ENCODE measurements at places on chromosomes 16 and 17.

GRCh38 chr17:70314506-70314905, 145.2 kb downstream of the KCNJ2 start:
- DNase-seq: no peak

GRCh38 chr17:55572599-55572998, 61.3 kb upstream of the SMIM36 start:
- DNase-seq: no peak

- peak; percentile 91 for DNase-seq
These were observed 1.4 kb upstream of the HES7 start for GRCh38 chr17:8125154-8125946.

GRCh38 chr17:77841742-77842527, 116.6 kb upstream of the TNRC6C start:
- no peak for DNase-seq

GRCh38 chr17:10415161-10415560, 6.6 kb downstream of the MYH8 start:
- no peak for DNase-seq

DNA sequence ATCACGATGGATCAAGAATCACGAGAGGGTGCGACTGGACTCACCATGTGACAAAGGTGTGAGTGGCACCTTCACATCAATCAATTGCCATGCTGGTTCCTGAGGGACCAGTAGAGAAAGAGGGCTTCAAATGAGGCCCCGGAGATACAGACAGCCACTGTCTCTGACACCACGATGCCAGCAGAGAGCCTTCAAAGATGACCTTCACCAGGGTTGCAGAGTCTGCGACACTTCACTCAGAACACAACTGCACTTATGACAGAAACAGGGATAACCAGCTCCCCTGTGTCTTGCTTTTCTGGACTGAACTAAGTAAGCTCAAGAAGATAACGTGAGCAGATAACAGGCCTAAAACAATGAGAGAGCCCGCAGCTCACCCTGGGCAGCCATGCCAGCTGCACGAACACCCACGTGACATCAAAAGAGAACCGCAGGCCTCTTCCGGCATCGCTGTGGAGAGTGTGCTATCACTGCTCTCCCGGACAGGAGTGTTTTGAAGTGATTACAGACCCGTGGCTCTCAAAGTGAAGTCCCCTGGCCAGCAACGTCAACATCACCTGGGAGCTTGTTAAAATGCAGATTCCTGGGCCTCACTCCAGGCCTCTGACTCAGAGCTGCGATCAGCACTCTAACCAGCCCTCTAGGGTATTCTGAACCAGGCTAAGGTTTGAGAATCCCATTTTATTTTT, 36.4 kb downstream of the KLHDC4 start:
- no peak for DNase-seq

- DNase-seq: peak; percentile 53
These were observed 87.8 kb downstream of the GNAO1 start for GRCh38 chr16:56279132-56279531.

- no peak for DNase-seq
These were observed 27.0 kb downstream of the GNGT2 start for GRCh38 chr17:49183341-49183740.

DNA sequence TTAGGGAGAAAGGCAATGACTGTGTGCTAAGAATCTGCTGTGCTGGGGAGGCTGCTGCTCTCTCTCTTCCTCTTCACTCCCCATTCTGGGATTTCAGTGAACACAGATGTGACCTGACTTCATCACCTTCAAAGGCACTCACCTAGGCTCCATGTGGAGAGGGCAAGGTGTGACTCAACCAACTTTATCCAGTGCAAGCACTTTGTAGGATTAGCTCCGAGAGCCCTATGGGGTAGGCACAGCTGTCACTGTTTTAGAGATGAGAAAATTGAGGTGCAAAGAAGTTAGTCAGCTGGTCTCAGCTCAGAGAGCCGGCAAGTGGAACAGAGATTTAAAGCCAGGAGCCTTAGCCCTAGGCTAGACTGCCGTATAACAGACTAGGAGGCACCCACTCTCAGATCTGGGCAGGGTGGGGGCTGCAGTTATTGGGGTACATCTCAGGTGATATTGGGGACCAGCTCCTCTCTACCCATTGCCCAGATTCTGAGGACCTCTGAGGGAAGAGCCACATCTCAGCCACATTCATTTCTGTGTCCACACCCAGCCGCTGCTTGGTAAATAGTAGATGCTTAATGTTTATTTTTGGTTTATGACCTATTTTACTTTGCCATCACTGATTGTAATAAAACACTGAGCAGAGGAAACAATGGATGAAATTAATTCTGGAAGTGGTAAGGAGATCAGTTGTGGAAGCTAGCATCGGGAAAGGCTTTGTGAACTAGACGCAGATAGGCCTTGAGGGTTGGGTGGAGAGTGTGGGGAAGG, 138.8 kb downstream of the CCDC182 start:
- DNase-seq: no peak

DNA sequence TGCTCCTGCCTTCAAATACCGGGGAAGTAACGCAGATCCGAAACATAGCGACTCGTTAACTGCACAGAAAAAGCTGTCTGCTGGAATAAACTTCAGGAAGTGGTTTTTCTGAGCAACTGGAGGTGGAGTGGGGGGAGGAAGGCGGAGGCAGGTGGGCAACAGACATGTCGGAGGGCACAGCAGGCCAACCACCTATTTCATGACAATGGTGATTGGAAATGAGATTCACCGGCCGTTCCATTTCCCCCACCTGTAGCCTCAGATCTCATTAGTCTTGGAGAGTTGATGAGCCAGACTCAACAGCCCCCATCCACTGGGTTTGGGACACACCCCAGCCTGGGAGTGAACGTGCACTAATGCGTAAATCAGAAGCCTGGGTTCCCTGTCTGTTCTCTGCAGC, 7.7 kb upstream of the PECAM1 start:
- DNase-seq: no peak

DNA sequence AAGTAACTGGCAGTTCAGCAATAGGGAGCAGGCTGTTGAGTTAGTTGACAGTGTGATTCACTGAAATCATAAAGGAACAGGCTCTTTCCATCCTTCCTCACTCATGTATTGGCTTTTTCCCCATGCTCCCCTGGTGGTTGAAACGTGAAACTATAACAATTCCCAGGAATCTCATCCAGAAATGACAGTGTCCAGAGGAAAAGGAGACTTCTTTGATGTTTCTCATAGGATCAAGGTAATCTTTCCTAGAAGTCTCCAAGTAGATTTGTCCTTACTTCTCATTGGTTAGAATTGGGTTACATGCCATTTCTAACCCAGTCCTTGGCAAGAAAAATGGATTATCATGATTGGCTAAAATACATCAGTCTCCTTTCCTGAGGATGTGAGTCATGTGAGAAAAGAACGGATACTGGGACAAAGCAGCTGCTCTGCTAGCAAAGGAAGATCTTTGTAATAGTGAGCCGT, 14.4 kb downstream of the TTC19 start:
- DNase-seq: no peak

GRCh38 chr16:19717314-19717713, 713 bp downstream of the KNOP1 start:
- no peak for DNase-seq

DNA sequence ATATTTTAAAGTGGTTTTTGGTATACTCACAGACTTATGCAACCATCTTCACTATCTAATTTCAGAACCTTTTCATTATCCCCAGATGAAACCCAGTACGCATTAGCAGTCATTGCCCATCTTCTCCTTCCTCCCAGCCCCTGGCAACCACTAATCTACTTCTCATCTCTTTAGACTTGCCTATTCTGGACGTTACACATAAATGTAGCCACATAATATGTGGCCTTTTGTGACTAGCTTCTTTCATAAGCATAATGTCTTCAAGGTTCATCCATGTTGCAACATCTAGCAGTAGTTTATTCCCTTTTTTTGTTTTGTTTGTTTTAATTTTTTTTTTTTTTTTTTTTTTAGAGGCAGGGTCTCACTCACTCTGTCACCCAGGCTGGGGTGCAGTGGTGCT, 28.5 kb upstream of the C17orf107 start:
- DNase-seq: no peak

DNA sequence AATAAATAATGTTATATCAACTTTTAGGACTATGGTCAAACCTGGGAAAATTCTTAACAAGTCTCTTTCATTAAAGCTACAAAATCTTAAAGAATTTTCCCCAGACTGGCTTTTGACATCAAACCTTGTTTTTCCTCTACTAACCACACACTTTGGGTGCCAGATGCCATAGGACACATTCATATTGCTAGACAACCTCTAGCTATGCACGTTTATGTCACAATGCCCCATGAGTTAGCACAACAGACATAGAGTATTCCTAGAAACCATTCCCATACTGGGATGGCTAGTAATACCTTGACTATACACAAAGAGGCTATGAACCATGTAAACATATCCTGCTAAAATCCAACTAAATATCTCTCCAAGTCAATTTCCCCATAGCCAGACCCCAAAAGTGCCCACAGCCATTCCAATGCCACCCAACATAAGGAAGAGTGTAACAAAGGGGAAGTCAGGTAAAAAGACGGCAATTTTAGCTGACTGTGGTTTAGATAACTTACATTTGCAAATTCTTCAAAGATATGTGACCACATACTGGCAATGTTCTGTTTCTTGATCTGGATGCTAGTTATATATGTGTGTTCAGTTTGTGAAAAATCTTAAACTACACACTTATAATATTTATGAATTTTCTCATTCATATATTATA, 23.4 kb downstream of the SMURF2 start:
- DNase-seq: no peak

DNA sequence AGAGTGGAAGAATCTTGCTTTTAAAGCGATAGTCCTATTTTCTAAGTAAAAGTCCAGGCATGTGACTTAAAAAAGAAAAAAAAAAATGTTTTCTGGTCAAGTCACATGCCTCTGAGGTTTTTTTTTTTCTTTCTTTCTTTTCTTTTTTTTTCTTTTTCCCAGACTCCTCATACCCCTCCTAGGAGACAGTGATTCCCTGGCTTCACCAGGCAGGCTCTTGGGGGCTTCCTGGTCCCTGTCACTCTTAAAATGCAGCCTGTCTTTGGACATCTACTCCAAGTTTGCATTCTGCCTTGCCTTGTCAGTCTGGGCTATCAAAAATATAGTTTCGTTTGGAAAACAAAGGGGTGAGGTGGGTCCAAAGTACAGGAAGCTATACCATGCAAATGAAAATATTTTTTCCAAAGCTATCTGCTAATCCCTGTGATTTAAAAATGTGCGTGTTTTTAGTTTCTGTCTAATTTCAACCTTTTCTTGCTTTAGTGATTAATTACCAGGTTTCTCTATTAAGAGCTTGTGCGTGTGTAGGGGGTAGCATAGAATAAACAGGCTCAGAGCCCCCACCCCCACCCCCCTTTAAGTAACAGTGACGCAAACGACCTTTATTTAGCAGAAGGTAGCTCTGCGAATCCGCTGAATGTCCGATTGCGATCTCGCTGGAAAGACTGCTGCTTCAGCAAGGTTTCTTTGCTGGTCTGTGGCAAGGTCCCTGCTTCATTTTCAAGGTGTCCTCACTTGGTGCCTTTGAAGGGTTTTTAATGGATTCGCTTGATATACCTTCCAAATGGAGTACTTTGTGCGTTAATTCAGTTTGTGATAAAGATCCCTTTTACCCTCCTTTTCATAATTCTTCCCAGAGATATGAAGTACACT, 510.2 kb downstream of the WWOX start:
- no peak for DNase-seq

DNA sequence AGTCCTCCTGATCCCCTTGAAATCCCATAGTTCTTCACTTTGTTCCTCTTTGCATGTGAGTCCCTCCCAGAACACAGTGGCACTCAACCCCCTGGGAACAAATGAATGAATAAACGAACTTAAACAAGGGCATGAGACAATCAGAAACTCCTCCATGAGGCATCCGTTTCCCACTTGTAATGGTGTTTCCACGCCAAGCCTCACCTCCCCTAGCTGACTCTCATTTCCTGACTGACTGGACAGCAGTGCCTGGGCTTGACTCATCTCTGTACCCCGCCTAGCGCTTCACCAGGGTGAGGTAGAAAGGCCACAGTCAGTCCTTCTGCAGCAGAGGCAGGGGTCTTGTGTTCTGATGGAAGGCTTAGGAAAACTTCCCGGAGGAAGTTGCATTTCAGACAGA, 14.2 kb downstream of the KIF1C start:
- DNase-seq: no peak

DNA sequence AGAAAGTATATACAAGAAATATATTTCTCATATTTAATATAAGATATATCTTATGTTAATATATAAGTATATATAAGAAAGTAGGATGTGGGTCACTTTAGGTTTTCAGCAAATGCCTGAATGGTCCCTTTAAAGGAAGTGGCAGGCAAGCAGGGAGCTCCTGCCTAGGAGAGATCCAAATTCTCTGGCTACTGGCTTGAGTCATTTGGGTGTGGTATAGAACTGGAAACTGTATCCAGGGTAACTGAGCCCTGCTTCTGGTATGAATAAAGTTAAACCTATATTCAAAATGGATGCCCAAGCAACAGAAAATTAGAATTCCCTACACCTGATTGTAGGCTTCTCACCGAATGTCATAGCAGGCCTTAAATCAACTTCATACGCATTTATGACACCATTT, 144.4 kb downstream of the ZNF18 start:
- DNase-seq: no peak

GRCh38 chr16:35431829-35432663, 1972.6 kb downstream of the TP53TG3F start:
- no peak for DNase-seq

- no peak for DNase-seq
These were observed 4.5 kb downstream of the NME2 start for GRCh38 chr17:51170736-51171135.

DNA sequence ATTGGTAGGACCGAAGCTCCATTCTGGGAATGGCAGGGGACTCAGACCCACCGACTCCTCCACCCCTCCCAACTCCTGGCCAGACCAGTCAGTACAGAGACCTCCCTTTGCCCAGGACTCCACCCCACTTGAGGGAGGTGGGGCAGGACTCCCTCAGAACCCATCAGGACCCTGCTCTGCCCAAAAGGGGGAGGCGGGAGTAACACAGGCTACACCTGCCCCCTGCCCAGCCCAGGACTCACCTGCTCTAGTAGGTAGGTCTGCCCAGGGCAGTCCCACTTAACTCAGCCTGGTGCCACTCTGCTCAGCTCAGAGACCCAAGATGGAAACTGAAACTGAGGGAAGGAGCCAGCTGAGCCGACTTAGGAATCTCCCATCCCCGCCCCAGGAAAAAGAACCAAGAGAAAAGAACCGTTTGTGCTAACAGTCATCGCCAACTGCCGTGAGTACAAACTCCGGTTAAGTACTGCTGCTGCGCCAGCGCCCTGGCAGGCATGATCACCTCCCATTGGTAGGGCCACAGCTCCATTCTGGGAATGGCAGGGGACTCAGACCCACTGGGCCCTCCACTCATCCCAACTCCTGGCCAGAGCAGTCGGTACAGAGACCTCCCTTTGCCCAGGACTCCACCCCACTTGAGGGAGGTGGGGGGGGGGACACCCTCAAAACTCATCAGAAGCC, 503 bp downstream of the DHX58 start:
- peak; percentile 37 for DNase-seq

- DNase-seq: no peak
These were observed 18.9 kb upstream of the CLEC18A start for GRCh38 chr16:69932228-69932627.

- no peak for DNase-seq
These were observed 5.1 kb upstream of the CD300LD start for GRCh38 chr17:74597069-74597790.

- DNase-seq: no peak
These were observed 23.9 kb upstream of the TAT start for GRCh38 chr16:71600822-71601221.

- no peak for DNase-seq
These were observed 57.2 kb upstream of the CIBAR2 start for GRCh38 chr16:85169333-85170065.

- no peak for DNase-seq
These were observed 159.9 kb downstream of the FTO start for GRCh38 chr16:53863861-53864260.

GRCh38 chr17:68294196-68294555, 2.9 kb downstream of the ARSG start:
- DNase-seq: no peak

All from stimulated activated CD4-positive, alpha-beta T cell treated with anti-CD3 and anti-CD28 coated beads, Interleukin-4, amount 100 ng/mL, for 24 hours (primary cell).